ENCODE measurements at places on chromosomes 4 and X.
A peak's percentile ranks its signal among the peaks of the same experiment; 100 is the strongest.

- no peak for DNase-seq
Observed at GRCh38 chr4:2423695-2424094, 4.9 kb downstream of the CFAP99 start.

DNA sequence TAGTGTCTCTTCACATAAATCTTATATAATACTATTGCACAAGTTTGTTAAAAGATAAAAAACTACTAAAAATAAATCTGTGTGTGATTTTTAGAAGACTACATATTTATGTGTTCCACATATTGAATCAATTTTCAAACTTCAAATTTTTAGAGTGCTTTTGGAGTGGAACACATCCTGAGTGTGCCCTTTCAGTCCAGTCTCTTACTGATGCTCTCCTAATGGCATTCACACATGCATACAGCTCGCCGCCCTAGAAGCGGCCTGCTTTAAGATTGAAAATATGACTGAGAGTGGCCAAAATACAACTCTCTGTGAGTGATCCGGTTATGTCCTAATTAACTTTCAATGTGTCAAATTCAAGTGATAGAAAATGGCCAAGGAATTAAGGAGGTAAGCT lies 628.8 kb downstream of the ANKRD50 start:
- DNase-seq = no peak

- no peak for DNase-seq
Observed at GRCh38 chrX:135463937-135464336, 42.2 kb downstream of the SMIM10L2A start.

DNA sequence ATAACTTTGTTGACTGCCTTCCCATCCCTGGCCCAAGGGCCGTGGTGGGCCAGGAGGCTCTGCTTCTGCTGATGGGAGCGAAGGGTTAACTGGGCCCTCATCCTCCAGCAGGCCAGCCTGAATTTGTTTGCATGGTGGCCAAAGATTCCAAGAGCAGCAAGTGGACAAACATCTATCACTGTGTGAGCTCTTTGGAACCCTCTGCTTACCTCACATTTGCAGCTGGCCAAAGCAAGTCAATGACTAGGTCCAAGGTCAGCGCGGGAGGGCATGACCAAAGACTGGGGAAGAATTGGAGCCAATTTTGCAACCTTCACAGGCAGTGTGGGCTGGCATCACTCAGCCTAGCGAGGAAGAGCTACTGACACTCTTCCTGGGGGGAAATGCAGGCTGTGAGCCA lies 67.8 kb upstream of the ATP6AP2 start:
- DNase-seq = no peak

DNA sequence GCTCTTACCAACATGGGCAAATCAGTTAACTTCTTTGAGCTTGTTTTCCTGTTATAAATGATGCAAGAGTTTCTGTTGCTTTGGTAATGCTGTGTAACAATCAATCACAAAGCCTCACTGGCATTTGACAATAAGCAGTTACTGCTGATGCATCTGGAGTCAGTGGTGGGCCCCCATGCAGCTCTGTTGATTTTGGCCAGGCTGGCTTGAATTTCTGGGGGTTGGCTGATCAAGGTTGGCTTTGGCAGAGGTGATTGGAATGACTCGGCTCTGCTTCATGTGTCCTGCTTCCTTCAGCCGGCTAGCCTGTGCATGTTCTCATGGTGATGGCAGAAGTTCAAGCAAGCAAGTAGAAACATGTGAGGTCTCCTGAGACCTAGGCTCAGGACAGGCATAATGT lies 90.4 kb downstream of the PHEX start:
- DNase-seq = no peak

- DNase-seq = no peak
Observed at GRCh38 chr4:138310498-138310897, 68.3 kb upstream of the SLC7A11 start.

DNA sequence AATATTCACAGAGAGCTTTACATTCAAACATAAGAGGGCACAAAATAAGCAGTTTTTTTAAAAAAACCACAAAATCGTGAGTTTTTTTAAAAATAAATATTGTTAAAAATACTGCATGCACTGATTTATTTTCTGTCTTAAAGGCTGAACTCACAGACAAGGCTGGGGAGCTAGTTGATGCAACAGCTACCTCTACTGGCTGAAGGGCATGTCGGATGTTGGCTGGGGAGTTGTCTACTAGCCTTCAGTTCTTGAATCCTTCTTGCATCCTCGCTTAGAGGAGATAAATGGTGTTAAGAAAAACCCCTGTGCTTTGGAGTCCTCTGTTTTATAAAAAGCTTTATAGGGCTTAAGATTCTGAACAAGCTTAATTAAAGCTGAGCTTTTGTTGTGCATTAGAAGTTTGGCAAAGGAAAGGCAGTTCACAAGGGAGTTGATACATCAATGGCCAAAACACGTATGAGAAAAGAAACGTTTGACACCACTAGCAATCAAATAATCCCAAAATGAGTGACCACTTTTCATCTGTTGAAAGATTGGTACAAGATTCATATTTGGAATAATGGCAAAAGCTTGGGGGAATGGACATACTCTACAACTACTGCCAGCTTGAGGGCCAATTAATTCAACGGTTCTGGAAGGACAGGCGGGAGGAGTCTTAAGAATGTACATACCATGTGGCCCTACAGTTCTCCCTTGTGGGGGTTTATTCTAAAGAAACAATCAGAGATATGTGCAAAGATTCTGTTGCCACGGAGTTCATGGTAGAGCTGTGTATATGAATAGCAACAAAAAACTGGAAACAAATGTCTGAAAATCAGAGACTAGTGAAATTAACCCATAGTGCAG lies 94.7 kb downstream of the SEL1L3 start:
- DNase-seq = no peak

GRCh38 chr4:108834835-108835384 lies 72.1 kb upstream of the ETNPPL start:
- no peak for DNase-seq

DNA sequence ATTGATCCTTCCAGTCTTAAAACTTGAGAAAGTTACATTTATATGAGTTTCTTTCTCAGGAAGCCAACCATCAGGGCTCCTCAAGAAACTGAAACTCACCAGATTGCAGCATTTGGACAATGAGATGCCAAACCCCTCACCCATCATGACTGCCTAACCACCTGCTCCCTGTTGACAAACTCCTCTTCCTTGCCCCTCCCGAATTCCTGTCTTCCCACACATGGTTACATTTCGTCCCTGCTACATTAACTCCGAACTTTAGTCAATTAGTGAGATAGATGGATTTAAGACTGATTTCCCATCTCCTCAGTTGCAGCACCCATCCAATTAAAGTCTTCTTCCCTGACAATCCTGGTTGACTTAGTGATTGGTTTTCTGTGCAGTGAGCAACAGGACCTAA lies 118.7 kb downstream of the ZNF330 start:
- no peak for DNase-seq

GRCh38 chrX:64204252-64204651 lies 1.3 kb downstream of the AMER1 start:
- DNase-seq = no peak

- DNase-seq = no peak
Observed at GRCh38 chr4:89506866-89507491, 199.4 kb upstream of the GPRIN3 start.

GRCh38 chrX:49039598-49040375 lies 3.4 kb downstream of the TFE3 start:
- peak; percentile 33 for DNase-seq

DNA sequence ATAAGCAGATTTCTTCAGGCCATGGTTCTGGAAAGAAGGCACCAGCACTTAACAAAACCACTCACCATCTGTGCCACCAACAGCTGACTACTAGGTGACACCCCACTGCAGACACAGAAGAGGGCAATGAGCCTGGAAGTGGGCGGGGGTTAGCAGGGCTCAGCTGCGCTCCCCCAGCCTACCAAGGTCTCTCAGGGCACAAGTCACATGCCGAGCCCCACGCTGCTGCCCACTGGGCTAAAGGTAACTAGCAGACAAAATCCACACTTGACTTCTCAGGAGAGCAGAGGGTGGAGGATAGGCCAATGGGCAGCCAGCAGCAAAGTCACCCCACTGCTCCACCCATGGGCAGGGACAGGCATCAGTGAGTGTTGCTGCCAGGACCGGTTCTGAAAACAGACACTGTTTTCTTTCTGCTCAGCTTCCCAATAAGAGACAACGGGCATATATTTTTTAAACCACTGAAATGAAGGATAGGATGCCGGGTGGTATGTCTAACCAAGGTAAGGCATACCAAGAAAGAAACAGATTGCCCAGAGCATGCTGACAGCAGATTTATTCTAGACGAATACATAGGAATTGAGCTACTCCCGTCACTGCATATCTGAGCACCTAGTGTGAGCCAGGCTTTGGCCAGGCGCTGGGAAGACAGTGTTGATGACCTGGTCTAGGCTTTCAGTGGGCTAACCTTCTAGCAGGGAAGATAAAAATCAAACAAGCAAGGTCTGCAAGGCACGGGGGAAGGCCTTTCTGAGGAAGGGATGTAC lies 20.1 kb downstream of the ACSL1 start:
- no peak for DNase-seq

- no peak for DNase-seq
Observed at GRCh38 chr4:124321364-124321763, 391.2 kb downstream of the ANKRD50 start.

GRCh38 chrX:11562570-11562969 lies 103.2 kb downstream of the ARHGAP6 start:
- no peak for DNase-seq

GRCh38 chr4:89158884-89159503 lies 47.7 kb downstream of the TIGD2 start:
- DNase-seq = no peak

DNA sequence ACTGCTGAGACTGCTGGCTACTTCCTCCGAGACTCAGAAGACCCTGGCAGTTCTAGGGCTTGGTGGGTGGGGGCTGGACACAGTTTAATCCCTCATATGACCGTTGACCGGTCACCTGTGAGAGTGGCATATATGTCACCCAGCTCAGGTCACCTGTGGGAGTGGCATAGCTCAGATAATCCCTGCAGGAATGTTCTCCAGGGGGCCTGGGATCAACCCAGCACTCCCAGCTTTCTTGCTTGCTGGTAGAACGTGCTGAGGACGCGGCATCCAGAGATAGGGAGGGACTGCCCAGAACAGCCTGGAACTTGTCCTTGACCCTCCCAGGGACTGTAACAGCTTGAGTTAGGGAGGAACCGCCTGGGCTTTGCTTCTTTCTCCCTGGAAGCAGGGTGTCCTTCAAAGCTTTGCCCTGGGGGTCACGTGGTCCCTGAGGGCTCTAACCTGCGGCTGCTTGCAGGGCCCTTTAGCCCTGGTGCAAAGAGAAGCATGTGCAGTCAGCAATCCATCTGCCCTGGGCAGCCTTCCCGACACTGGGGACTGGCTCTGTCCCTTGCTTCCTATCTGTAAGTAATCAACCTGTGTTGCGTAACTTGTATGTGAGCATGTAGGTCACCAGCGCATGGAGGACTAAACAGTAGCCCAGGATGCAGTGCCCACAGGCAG lies 55.3 kb downstream of the ZFYVE28 start:
- DNase-seq = no peak

GRCh38 chr4:101292214-101292613 lies 55.1 kb downstream of the PPP3CA start:
- DNase-seq = no peak

- DNase-seq = no peak
Observed at GRCh38 chr4:75004755-75005668, 72.1 kb downstream of the PARM1 start.

GRCh38 chr4:23931489-23931830 lies 41.6 kb upstream of the PPARGC1A start:
- DNase-seq = no peak

GRCh38 chr4:128322986-128323385 lies 35.4 kb upstream of the PGRMC2 start:
- DNase-seq = no peak

DNA sequence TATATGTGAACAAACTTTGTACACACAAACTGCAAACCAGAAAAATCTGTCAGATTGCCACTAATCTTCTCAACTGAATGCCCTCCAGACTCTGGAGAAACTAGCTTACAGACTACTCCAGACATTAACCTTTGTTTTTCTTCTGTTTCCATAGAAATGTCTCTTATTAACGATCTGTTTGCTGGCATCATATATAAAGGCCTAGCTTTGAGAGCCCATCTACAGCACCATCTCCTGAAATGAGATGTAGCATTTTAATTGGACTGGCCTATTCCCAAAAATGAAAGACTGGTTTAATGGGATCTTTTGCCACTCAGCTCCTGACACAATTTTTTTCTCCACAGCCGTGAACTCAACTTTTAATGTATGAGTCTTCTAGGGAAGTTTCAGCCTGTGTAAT lies 266.0 kb upstream of the IL1RAPL1 start:
- DNase-seq = no peak

DNA sequence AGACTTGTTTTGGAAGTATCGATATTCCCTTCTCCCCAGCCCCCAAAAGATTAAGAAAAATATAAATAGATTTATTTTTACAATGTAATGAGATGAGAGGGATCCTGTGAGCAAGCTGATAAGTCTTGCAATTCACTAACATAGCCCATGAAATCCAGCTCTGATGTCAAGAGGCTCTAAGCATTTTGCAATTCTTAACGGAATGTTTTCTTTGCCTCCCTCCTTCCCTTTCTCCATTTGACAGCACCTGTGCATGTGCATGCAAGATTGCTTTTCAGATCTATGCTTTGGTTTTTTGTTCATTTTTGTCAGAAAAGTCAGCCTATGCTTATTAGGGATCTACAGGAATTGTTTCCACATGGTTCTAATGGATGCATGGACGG lies 169.9 kb downstream of the SLIT2 start:
- DNase-seq = no peak

GRCh38 chr4:120877021-120877420 lies 45.5 kb downstream of the PRDM5 start:
- no peak for DNase-seq

GRCh38 chr4:25986807-25987206 lies 72.8 kb downstream of the SMIM20 start:
- DNase-seq = no peak

GRCh38 chr4:77095101-77095821 lies 19.5 kb upstream of the CCNI start:
- DNase-seq = peak; percentile 45

DNA sequence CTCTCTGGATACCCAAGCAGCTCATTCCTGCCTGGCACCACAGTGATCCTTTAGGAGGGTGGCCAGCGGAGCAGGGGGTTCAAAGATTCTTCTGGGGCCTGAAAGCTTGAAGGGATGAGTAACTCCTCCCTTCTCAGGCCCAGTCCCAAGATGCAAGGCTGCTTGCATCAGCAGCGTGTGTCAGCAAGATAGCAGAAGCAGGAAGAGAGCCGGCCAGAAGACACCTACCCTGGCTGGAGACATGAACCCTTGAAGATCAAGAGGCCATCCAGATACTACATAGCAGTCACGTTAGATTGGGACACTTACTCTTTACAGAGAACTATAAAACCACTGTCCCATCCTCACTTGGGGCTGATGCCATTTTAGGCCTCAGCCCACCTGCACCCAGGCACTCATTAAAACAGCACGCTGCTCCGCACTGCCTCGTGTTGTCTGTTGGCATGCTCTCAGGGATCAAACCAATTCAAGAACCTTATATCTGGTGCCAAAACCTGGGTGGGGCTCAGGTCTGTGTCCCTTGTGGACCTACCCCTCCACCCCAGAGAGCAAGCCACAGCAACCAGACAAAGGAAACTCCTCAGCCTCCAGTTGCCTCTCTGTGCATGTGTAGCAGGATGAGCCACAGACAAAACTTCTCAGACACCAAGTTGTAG lies 6.5 kb downstream of the UGT2B17 start:
- no peak for DNase-seq

GRCh38 chrX:141903400-141904155 lies at the start of gene MAGEC1:
MAGEC1 (plus strand) TSS chrX:141903894; CDS start chrX:141905073, 1,179 bp downstream.
- DNase-seq = no peak

GRCh38 chr4:113541933-113542332 lies 219.6 kb downstream of the CAMK2D start:
- DNase-seq = no peak

GRCh38 chrX:15915959-15916703 lies 61.5 kb upstream of the AP1S2 start:
- DNase-seq = no peak

All from activated T-helper 1 cell treated with anti-CD3 and anti-CD28 coated beads, Interleukin-12 subunit alpha, Interleukin-12 subunit beta, Interleukin-2, Interleukin-4 antibody, amounts not matched to agents 30 ng/mL and 10 ng/mL and 1 ng/mL, durations not matched to agents 14 hours and 24 hours and 36 hours (primary cell).